ENCODE measurements at places on chromosomes 3 and 15.

- no peak for DNase-seq
These were observed 51.0 kb downstream of the EPHB1 start for GRCh38 chr3:134846084-134846483.

DNA sequence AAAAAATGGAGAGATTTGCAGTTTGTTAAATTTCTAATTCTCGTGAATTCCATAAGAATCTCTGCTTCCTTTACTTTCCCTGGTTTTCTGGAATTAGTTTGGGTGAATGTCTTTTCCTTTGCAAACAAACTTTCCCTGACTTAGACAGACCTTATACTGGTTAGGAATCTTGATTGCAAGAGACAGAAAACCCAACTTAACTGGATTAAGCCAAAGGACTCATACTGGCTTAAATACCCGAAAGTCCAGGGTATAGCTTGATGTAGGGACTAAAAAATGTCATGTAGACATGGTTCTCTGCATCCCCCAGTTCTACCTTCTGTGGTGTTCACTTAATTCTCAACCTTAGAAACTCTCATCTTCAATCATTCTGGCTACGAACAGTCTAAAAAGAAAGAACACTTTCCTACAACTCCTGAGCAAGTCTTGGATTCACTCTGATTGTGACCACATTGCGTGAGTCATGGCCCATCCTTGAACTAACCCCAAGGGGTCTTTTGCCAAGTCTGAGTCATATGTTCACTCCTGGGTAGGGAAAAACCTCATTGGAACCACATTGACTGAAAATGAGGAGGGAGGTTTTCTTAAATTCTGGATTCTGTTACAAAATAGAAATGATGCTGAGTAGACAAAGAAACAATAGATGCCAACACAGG is 136.0 kb upstream of the DAZL start:
- DNase-seq = no peak

GRCh38 chr3:194035406-194036138 is 100.4 kb upstream of the HES1 start:
- DNase-seq = no peak

- no peak for DNase-seq
These were observed 31.5 kb downstream of the SPTSSB start for GRCh38 chr3:161339517-161340500.

DNA sequence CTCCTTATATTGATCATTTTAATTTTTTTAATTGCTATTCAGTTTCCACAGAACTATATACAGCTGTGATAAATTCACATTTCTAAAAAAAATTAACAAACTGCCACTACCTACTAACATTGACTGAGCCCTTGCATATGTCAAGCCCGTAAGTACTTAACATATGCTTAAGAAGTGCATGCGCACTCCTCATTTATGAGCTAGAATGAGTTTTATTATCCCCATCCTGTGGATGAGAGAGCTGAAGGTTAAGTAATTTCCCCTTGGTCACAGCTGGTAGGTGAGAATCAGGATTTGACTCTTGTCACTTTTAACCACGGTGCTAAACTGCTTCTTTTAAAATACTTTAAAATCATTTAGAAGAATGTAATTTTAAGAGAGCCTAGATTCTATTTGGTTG is 25.9 kb downstream of the CXCR6 start:
- no peak for DNase-seq

Data from suprapubic skin (tissue), 4 donors.